ENCODE measurements at places on chromosomes 16 and 17. TPM values are rescaled to one million over a fixed set of nuclear protein-coding genes. Genes with fewer than 3 reads are reported as not detected.

- DNase-seq, result no peak
Measured at GRCh38 chr16:81447383-81448101, 2.9 kb downstream of the CMIP start.

GRCh38 chr16:81096715-81097208 lies 567 bp upstream of the GCSH start:
- no peak for DNase-seq

GRCh38 chr17:3724378-3725077 lies 825 bp downstream of the HASPIN start:
- no peak for DNase-seq

OR3A2 gene
- polyA plus RNA-seq, result not detected

GRCh38 chr16:53629607-53630312 lies 73.9 kb downstream of the RPGRIP1L start:
- no peak for DNase-seq

All from aorta (tissue), 5 donors.